ENCODE measurements at places on chromosomes 4 and X. TPM values are rescaled to one million over a fixed set of nuclear protein-coding genes. Genes with fewer than 3 reads are reported as not detected.

DNA sequence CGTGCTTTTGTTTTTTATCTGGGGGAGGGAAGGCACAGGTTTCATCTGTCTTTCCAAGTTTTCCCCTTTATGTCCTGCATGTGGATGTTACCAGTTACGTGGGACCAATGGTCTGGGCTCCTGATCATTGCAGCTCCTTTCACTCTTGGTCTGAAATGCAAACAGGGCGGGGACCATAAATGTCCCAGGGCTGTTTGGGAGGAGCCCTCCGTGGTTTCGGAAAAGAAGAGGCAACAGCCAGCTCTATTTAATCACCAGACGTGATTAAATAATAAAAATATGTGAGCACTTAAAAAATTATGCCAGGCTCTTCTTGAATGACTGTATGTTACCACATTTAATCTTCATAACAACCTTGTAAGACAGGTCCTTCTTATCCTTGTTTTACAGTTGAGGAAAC lies 30.8 kb upstream of the C1GALT1C1 start:
- no peak for DNase-seq

DNA sequence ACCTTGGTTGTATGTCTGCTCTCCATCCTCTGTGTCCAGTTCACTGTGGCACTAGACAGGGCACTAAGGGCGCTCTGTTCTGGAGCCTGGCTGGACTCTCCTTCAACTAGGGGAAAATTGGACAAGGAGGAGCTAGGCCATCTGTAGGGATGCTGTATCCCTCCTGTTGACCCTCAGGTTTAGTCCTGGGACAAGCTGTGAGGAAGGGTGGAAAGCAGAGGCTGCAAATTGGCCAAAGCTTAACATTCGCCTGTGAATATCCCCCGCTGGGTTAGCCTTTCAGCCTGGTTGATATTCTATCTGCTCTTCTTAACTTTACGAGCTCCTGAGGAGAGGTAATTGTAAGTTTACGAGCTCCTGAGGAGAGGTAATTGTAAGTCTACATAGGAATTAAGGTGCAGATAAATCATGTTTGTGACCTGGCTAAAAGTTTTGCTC lies 64.4 kb upstream of the ENPEP start:
- no peak for DNase-seq

DNA sequence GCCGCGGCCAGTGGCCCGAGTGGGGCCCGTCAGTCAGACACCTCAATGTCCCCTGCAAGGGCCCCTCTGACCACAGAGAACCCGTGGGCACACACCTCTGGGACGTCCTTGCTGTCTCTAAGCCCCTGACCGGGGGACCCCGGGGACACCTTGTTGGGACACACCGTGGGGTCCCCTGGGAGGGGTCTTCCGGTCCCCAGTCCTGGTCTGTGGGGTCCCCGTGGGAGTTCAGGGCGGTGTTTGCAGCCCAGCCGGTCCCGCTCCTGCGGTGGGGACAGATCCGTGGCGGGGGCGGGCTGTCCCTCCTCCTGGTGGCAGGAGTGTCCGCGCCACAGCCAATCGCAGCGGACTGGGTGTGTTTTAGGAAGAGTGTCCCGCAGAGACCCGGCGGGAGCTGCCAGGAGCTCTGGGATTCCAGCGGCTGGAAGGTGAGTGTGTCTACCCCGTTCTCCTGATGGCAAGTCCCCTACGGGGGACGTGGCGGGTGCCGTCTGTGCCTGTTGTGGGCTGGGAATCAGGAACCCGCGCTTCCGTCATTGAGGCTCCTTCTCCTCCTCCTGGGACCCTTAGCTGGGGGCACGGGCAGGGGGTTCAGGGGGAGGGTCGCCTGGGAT lies 5.1 kb upstream of the PLCXD1 start:
- DNase-seq: no peak

- DNase-seq: no peak
Measured at GRCh38 chrX:9614016-9614415, 149.2 kb downstream of the TBL1X start.

GRCh38 chr4:65071564-65071963 lies 598.7 kb downstream of the EPHA5 start:
- no peak for DNase-seq

DNA sequence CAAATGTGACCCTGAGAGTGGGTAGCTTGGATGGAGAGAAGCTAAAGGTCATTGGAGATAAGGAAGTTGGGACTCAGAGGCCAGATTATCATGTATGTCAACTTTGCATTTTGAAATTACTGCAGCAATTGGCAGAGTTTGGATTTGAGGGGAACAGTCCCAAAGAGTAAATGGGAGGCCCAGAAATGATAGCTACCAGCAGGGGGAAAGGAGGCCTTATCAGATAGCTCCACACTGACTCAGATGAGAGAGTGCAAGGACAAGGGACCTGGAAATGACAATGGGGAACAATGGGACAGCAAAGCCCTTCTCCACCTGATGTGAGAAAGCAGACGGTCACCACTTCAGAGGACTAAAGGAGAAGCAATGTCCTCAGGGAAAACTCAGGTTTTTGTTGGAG lies 201.5 kb upstream of the JADE1 start:
- no peak for DNase-seq

- DNase-seq: no peak
Measured at GRCh38 chr4:141140391-141141200, 7.3 kb upstream of the RNF150 start.

DNA sequence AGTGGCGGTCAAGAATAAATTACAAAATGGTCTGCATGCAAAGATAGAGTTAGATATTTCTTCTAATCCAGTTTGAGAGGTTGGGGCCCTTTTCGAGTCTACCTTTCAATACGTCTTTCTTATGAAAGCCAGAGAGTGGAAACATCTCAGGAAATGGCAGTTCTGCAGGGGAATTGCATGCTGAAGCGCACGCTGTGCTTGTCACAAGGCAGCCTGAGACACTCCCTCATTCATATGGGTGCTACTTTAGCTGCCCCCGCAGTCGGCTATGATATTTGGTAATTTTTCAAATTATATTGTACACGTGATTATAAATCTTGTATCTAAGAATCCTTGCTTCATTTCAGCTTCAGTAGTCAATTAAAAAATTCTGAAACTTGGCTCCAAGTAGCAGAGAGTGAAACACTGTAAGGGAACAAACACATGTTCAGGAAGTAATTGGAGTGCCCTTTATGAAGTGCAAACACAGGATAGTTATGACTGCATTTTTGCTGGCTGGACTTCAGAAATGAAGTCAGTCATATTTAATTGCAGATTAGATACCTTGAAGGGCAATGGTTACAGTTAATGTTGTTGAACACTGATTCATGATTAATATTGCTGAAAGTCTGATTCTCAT lies 145.5 kb upstream of the NAP1L5 start:
- no peak for DNase-seq

DNA sequence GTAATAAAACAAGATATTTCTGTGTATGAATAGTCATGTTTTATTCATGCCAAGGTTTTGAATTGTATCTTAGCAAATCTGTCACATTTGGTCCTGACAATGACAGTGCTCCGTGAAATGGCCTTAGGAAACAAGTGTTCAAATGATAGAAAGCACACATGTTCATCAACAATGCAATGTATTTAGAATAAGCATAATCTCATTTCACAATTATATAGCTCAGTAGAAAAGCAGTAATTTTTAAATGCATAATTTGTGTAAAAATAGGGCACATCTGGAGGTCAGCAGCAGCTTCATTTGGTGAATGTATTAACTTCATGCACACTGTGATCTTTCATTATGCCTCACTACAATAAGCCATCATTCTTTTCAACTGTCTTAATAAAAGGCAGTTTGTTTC lies 380.4 kb downstream of the GPM6A start:
- DNase-seq: no peak

DNA sequence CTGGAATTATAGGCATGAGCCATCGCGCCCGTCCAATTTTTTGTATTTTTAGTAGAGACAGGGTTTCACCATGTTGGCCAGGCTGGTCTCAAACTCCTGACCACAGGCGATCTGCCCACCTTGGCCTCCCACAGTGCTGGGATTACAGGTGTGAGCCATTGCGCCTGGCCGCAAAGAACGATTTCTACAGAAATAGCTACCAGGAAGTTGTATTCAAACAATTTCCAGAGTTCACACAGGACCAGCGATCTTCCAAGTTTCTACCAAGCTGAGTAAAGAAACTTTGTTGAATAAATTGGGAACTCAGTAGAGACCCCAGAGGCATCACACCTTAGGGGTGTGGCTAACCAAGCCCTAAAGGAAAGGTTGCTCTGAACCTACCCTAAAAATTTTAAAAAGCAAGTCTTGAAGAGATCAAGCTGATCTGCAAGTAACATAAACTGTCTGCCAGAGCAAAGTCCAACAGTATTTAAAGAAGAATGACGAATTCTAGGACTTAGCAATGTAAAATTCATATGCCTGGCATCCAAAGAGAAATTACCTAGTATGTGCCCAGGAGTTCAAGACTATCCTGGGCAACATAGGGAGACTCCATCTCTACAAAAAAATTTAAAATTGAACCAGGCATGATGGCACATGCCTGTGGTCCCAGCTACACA lies 48.4 kb upstream of the USP9X start:
- no peak for DNase-seq

DNA sequence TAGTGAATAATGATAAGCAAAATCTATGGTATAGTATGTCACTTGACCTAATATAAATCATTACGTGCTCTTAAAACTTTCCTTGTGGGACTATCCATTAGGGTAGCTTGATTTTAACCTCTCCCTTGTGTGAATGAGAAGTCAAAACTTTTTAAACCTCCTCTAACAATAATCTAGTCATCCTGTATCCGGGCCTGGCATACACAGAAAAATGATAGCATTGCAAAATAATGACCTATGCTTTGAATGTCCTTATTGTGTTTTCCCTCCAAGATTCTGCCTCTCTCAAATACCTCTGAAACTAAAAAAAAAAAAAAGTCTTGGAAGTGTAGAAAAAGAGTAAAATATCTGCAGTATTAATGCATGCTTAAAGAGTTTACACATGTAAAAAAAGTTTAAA lies 250.0 kb upstream of the NDST3 start:
- no peak for DNase-seq

DNA sequence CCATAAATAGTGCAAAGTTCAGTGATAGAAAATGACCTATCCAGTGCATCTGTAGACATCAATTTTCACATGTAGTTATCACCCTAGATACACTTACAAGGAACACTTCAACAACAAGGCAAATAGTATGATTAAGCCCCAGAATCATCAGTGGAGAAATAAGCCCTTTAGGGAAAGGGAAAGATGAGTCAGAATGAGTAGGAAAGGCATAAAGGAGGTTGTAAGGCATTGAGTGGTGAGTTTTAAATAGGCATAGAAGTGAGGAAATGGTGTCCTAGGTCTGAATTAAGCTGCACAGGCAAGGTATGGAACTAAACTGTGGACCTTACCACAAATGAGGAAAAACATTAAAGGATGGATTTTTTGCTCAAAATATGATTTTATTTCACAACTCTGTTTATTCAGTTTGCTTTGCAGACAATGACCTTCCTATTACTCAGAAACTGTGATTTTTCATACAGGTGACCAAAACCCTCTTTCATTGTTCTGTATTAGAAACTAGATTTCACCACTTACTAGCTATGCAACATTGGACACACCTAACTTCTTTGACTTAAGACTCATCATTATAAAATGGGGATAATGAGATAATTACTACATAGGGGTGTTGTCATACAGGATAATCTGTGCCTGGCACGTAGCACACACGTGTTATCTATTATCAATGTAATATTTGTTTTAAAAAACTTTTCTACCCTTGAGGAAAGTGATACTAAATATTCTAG lies 57.0 kb upstream of the MAP9 start:
- DNase-seq: no peak

- no peak for DNase-seq
Measured at GRCh38 chrX:134368126-134368525, 91.8 kb upstream of the HPRT1 start.

The ARHGAP36 gene
- total RNA-seq: not detected

The FABP2 gene
- total RNA-seq: 0.80 TPM

The PABPC1L2B gene
- total RNA-seq: not detected

The SPANXC gene
- not detected for total RNA-seq

The TEX13D gene
- not detected for total RNA-seq

The ARHGEF38 gene
- total RNA-seq: not detected
